Type B pancreatic cell (in vitro differentiated cells): ENCODE measurements at places on chromosomes 6 and 20. TPM values are rescaled to one million over a fixed set of nuclear protein-coding genes. Genes with fewer than 3 reads are reported as not detected.

DNA sequence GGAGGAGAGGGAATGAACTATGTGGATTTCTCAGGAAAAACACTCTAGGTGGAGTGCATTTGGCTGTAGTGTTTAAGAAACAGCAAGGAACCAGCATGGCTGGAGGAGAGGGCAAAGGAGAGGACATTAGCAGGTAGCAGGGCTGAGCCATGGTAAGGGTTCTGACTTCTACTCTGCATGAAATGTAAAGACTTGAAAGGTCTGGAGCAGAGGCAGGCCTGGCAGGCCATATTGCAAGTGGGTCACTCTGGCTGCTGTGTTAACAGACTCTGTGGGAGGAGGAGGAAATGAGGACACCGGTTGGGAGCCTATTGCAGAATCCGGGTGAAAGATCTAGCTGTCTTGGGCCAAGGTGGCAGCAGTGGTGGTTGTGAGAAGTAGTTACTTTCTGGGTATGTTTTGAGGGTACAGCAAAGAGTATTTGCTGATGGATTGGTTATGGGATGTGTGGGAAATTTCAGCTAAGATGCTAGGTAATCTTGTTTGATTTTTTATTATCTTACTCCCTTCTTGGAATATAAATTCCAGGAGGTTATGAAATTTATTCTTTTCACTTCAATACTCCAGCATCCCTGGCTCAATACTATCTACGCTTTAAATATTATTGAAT is 115.9 kb upstream of the BCLAF1 start:
- DNase-seq: no peak

- DNase-seq: no peak
Observed at GRCh38 chr20:38579219-38579910, 1.6 kb upstream of the ADIG start.

DNA sequence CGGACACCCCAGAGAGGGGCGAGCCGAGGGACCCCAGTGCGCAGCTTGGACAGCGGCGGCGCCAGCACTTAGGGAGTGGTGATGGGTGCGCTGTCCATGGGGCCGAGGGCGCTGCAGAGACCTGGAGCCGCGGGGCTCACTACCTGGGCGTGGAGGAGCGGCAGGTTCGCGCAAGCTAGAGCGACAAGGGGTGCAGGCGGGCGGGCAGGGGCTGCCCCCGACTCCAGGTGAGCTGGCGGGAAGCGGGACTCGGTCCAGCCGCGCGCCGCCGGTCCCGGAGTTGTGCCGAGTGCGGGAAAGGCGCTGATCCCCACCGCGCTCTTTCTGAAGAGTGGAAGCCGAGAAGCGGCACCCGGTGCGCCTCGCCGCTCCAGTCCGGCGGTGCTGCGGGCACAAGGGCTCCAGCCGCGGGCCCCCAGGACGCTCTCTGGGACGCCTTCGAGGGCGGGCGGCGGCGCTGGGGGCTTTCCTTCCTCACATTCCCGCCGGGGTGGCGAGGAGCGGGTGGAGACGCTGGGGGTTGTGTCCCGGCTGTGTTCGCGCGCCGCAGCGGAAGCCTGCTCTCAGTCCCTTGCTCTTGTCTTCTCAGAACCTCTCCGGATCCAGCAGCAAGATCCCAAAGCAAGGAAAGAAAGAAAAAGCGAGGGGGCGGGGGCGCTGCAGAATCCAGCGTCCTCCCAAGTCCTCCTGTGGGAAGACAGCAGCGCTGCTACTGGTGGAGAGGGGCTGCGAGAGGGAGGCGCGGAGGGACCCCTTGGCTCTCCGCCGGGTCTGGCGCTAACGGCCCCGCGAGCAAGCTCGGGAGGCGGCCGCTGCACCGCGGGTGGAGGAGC is at the start of gene B3GAT2:
TSS of gene B3GAT2 (minus strand) at position 610 of the 833 bp plus-strand sequence. CDS start 631 bp downstream, outside the sequence.
- DNase-seq: peak; percentile 70

GRCh38 chr20:41998539-41999341 is 380.6 kb upstream of the CHD6 start:
- no peak for DNase-seq

DNA sequence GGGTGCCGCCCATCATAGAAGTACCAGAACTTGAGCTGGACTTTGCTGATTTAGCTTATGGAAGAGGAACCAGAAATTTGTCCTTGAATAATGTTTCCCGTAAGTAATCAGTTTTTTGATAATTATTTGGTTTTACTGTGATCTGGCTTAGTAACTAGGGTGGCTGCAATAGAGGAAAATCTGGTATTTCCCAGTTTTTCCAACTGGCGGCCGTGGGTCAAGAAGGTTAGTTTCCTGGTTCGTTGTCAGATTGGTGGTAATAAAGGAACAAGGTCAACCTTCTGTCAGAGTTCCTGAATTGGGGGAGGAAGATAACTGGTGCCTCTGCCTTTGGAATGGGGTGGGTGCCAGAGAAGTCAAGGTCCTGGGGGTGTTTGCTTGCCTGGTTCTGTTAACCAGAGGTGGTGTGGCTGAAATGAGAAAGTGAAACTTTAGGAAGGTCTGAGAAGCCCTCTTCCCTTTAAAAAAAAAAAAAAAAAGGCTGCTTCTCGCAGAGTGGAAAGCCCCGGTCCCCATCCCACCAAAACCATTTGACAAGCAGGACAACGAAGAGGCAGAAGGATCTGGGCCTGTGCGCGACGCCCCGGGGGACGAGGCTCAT is at the start of gene CALHM6:
TSS of gene CALHM6 (plus strand) at position 45 of the 601 bp plus-strand sequence. CDS start at position 600, 555 bp downstream.
- no peak for DNase-seq

GRCh38 chr6:64505312-64505711 is 869.7 kb downstream of the PHF3 start:
- no peak for DNase-seq

- DNase-seq: no peak
Observed at GRCh38 chr6:83490217-83490807, 22.0 kb upstream of the PRSS35 start.

KHDC1 gene
- total RNA-seq: 2.0 and 5.3 TPM in 2 replicates
